H1 (cell line): ENCODE measurements at places on chromosomes 12 and 14. TPM values are rescaled to one million over a fixed set of nuclear protein-coding genes. Genes with fewer than 3 reads are reported as not detected.
A peak's percentile ranks its signal among the peaks of the same experiment; 100 is the strongest.

- no peak for DNase-seq
These were observed 5.3 kb upstream of the UBC start for GRCh38 chr12:124919521-124920352.

GRCh38 chr14:72888636-72889201, 5.2 kb downstream of the DPF3 start:
- no peak for DNase-seq

DNA sequence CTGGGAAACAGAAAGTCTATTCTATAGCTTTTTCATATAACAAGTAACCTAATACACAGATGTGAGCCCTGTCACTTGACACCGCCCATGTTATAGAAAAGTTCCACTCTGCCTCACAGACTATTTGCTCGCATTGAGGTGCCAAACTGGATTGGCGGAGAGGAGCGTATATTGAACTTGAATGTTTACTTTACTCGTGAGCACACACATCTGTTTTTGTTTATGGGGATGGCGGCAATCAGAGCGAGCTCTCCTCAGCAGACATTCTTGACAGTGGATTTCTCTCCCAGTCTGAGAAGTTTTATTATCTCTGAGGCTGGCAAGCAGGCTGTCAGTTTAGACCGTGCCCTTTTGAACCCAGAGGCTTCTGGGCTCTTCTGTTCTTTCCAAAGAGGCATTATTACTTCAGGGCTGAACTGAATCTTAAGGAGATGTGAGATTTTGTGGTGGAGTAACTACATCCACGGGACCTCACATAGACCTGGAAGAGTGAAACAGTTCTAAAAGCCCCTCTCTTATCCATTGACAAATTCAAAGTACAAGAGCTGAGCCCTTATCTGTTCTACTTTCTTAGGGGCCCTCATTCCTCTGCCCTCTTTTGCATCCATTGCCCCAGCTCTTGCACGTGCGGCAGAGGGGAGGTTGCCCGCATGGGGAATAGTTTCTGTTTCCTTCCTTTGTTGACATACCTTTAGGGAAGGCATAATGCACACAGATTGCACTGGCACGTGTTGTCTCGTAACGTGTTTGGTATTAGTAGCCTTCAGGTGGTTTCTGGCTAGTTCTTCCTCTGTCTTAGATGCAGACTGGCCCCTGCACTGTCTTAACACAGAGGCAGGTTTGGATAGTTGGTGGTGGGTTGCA, 68.2 kb downstream of the DRAM1 start:
- DNase-seq: no peak

GRCh38 chr12:122403115-122403770, 19.2 kb downstream of the CLIP1 start:
- no peak for DNase-seq

DNA sequence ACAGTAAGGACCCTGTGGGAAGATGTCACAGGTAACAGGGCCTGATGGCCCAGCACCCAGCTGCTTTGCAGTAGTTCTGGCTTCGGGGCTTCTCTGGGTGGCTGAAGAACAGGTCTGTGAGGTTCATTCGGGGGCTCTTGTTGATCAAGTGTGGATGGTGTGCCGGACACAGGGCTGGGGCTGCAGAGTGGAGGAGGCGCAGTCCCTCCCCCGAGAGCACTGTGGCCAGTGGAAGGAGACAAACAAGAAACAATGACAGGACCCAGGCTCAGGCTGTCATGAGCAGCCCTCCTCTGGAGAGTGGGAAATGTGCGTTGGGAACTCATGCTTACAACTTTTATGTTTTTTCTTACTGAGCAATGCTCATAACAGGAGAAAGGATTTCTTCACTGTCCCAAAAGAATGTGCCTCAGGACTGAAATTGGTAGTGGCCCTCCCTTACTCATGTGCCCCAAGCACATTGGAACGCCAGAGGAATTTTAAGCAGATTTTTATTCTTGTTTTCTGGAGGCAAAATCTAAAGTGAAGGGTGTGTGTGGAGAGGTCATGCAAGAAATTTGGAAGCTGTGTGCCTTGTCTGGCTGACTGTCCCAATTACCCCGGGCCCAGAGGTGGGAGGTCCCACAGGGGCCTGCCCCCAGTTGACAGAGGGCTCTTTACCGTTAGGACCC, 233.8 kb downstream of the CACNA1C start:
- no peak for DNase-seq

- peak; percentile 70 for DNase-seq
These were observed 236.4 kb downstream of the VRK1 start for GRCh38 chr14:97033556-97034081.

DNA sequence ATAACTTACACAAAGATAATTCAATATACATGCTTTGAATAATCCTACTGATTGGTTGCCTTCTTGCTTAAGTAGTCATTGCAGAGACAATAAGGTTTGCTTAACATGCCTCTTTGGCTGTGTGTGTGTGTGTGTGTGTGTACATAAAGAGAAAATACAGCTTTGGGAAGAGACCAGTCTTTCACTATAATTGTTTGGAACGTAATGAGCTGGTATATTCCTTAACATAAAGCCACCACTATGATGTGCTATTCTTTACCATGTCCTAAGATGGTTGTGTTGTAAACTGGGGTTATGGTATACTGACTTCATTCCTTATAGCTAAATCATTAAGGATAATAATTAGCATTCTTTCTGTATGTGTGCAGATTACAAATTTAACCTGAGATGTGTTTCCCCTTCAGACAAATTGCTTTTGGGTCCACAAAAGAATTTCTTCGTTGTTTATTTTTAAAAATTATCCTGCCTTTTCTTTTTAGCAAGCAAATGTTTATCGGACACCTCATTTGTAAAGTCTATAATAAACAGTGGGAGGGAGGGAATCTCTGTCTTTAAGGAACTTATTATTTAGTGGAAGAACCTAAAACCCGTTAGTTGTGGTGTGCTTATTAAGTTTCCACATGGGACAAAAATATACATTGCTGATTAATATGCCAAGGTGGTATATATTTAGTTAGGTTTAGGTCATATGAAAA, 74.4 kb downstream of the TMX1 start:
- DNase-seq: no peak

- no peak for DNase-seq
These were observed 2.3 kb upstream of the CDCA4 start for GRCh38 chr14:105023144-105023543.

DNA sequence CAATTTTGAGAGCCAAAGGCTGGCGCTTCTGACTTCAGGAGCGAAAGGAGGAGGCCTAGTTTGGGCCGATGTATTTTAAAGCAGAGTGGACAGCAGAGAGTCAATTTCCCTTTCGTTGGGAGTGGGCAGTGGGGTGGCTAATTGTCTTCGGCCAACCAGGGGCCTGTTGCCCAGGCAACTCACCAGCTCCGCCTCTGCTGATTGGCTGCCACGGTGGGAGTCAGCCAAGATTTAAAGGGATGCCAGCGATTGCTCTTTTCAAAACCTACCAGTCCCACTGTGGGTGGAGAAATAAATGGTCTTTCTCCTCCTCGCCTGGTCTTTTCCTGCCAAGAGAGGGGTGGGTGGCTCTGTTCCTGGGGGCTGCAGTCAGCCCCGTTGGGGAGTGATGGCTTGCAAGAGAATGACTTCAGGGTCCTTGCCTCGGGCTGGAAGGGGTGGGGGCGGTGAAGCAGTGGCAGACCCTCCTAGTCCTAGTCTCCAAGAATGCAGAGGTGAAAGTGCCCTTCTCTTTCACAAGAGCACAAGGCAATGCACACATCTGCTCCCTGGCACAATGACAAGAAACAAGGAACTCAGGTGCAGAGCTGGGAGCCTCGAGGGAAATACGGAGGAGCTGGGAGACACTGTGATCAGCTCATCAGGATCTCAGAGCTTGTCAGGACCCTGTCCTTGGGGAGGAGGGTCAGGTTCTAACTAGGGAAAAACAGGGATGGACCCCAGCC, 37.7 kb downstream of the RASAL1 start:
- DNase-seq: no peak

- no peak for DNase-seq
These were observed 16.7 kb downstream of the PNP start for GRCh38 chr14:20485900-20486299.

DNA sequence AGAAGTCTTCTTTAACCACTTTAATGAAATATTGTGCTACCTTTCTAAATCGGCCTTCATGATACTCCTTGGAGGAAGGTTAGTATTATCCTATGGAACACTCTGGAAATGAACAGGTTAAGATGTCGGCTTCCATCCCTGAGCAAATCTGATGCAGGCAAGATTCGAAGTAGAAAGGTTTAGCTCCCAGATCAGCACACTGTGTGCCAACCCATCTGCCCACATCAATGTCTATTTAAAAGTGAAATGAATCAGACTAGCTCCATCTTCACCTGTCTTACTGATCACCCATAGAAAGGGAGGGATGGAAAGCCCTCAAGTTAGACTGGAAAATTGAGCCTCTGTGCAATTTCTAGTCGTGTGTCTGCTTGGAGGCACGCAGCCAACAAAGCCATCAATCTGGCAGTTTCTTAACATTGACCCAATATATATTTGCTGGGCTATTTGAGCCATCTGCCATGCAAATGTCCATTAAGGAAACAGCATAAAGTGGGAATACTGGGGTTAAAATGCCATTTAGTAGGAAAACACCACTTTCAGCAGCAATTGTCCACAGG, 506.1 kb downstream of the RMST start:
- DNase-seq: no peak

- DNase-seq: no peak
These were observed 9.7 kb upstream of the GAPDH start for GRCh38 chr12:6524648-6525047.

DNA sequence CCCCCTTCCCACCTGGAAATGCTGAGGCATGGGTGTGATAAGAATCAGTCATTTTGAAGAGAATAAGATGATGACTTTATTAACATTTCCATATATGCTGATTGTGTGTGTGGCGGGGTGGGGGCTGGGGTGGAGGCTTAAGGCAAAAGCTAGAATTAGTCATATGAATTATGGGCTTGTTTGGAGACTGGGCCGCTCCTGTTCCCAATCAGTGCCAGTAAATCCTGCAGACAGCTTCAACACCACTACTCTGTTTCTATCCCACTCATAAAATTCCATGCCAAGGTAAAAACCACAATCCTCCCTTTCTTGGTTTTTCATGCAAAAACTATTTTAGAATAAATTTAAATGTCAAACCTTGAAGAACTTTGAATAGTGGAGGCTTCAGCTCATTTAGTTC, 29.9 kb upstream of the SLC38A2 start:
- no peak for DNase-seq

GRCh38 chr12:12592930-12593329, 18.7 kb upstream of the CREBL2 start:
- no peak for DNase-seq

DNA sequence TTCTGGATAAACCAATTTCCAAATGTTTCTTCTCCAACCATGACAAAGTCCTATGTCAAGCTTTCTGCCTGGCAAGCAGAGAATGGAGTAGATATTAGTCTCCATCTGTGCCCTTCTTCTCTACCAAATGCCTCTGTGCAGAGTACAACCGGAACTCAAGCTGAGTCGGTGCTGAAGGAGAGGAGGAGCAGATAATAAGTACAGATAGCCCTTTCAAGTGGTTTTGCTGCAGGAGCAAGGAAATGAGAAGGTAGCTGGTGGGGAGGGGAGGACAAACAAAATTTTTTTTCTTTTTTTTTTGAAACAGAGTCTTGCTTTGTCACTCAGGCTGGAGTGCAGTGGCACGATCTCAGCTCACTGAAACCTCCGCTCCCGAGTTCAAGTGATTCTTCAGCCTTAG, 14.2 kb upstream of the HELB start:
- DNase-seq: no peak

DNA sequence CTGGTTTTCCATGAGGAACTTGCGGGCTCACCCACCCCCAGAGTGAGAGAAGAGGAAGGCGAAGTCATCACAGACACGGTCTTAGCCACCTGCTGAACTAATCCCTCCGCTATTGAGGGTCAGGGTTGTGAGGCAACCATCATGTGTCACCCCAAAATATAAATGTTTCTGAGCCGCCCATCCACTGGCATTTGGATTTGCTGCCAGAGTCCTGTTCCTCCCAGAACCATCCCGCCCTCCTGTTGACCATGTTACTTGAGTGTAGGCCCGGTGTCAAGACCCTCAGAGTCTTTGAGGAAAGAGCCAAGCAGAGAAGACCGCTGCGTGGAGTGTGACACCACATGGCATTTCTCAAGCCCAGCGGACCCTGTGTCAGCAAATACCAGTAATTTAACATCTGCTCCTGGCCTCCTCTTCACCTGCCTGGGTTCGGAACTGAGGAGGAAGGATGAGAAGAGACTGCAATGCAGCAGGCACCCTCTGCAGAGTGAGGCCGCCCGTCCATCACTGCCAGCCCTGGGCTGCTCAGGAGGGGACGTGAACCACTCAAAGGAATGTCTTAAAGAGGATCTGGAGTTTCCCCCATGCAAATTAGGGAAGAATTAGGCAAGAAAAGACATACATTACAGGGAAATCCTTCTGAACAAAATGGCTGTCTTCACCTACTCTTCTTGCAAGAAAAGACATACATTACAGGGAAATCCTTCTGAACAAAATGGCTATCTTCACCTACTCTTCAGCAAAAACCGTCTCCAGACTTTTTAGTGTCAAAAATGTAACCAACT, 100.4 kb downstream of the FBXL14 start:
- DNase-seq: no peak

The TAS2R30 gene
- 0.16 and 0.33 TPM in 2 replicates for polyA plus RNA-seq

The PPFIA2 gene
- polyA plus RNA-seq: 0.72 and 1.2 TPM in 2 replicates

The FITM1 gene
- polyA plus RNA-seq: 0.53 and 0.80 TPM in 2 replicates

The GPD1 gene
- 0.45 and 0.53 TPM in 2 replicates for polyA plus RNA-seq

The DACT1 gene
- 3.2 and 4.7 TPM in 2 replicates for polyA plus RNA-seq

The PAH gene
- polyA plus RNA-seq: 3.9 and 4.9 TPM in 2 replicates

The TSHR gene
- 0.11 and 0.27 TPM in 2 replicates for polyA plus RNA-seq

The MANSC4 gene
- not detected in 2 replicates for polyA plus RNA-seq

The TIMM9 gene
- polyA plus RNA-seq: 12.3 and 24.0 TPM in 2 replicates

The TUBA1A gene
- polyA plus RNA-seq: 789 and 1,018 TPM in 2 replicates

The FOXN4 gene
- polyA plus RNA-seq: 0.29 and 0.78 TPM in 2 replicates
